ENCODE measurements at places on chromosomes 7 and 10.

- no peak for DNase-seq
Measured at GRCh38 chr7:102068846-102069245, 217.8 kb upstream of the SH2B2 start.

DNA sequence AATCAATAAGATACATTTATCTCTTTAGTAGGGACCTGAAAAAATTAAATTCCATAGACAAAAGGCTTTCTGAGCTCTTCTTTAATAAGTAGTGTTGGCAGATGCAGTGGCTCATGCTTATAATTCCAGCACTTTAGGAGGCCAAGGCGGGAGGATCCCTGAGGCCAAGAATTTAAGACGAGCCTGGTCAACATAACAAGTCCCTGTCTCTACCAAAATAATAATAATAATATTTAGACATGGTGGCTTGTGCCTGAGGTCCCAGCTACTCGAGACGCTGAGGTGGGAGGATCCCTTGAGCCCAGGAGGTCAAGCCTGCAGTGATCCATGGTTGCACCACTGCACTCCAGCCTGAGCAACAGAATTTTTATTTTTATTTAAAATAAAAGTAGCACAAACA is 280.8 kb downstream of the ADK start:
- no peak for DNase-seq

DNA sequence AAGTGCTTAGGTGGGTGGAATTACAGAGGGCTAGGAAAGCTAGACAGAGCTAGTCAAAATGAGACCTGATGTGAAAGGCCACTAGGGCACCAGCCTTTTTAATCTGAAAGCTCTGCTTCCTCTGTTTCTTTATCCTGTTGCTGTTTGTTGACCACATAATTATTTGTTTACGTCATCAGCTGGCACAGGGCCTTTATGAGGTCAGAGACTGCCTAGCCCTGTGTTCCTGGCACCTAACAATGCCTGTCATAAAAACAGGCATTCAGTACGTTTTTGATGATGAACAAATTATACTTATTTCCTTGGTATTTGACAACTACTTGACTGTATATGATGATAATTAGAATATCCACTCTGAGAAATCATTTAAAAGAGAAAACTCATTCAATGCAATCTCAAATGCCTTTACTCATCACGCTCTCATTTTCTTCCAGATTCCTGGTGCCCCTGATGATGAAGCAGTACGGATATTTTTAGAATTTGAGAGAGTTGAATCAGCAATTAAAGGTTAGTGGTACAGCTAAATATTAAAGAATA is 26.0 kb downstream of the RBM17 start:
- no peak for DNase-seq

- no peak for DNase-seq
Measured at GRCh38 chr7:437329-438251, 82.1 kb downstream of the PDGFA start.

DNA sequence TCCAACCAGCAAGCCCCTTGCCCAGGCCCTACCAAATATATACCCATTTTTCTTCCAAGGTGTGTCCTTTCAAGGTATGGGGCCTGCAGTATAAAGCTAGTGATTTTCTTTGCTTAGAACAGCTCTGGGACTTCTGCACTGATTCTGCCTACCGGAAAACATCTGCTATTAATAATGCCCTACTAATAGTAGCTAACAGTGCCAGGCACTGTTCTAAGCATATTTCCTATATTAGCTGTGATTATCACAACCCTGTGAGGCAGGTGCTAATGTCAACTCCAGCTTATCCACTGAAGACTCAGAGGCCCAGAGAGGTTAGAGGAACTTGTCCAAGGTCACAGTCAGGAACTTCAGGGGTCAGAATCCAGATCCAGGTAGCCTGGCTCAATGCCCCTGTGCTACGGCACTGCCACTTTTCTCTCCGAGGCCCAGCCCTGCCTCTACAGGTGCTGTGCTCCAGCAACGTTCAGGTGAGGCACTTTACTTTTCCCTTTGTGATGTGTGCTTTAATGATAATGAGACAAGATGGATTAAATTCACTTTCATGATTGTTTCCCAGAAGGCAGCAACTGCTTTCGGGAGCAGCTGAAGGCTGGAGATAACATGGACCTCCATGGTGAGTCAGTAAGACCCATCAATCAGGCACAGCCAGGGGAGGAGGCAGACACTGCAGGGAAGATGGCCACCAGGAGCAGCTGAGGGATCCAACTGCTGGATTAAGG is 26.7 kb downstream of the TAS2R41 start:
- DNase-seq: no peak

DNA sequence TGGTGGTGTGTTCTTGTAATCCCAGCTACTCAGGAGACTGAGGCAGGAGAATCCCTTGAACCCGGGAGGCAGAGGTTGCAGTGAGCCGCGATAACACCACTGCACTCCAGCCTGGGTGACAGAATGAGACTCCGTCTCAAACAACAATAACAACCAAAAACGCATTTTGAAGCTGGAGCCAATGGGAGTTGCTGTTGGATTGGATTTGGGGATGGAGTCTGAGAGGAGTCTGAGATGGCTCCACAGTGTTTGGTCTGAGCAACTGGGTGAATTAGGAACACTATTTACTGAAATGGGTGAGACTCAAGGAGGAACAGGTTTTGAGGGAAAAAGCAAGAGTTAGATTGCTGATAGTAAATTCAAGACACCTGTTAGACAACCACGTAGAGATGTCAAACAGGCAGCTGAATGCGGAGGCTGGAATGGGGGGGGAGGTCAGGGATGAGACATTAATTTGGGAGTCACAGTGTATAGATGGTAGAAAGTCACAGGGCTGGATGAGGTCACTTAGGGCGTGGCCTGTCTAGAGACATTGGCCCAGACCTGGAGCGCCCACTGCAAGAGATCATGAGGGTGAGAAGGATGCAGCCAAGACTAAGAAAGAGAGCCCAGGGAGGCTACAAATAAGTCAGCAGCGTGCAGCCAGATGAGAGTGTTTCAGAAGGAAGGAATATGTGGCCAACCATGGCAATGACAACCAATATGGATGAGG is 56.4 kb downstream of the CYCS start:
- DNase-seq: no peak

DNA sequence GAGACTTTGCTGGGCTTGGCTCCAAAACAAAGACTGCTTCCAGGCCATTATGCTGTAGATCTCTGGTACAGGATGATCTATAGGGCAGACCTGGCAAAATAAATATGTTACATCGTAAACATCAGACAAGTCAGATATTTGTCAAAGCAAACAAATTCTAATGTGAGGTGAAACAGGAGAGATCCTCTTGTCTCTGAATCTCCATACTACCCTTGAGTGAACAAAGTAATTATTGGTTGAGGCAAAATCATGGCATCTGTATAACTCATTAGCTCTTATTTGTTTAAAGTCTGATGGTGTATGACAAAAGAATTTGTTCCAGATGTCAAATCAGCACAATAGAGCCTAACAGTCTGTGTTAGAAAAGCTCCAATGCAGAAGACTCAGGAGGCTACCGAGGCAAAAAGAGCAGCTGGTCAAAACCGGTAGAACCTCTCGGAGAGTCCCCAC is 1291.5 kb downstream of the TYW1 start:
- no peak for DNase-seq

DNA sequence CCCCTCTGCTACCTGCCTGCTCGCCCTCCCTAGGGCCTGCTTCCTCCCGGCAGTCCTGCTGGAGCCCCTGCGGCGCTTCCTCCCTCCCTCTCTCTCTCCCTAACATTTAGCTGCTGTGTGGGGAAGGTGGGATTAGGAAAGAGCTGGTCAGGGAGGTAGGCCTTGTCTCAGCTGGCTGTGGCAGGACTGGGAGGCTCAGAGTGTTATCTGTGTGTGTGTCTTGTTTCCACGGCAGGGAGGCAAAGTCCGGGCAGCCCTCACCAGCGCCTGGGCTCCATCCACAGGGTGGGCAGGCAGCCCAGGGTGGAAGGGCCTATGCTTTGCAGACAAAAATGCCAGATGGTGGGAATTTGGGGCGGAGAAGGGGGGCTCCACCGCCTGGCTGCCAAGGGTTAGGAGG is 105.7 kb downstream of the RPS24 start:
- no peak for DNase-seq

GRCh38 chr10:97128516-97129154 is 57.1 kb downstream of the SLIT1 start:
- no peak for DNase-seq

- no peak for DNase-seq
Measured at GRCh38 chr10:16690417-16690816, 126.8 kb downstream of the RSU1 start.

DNA sequence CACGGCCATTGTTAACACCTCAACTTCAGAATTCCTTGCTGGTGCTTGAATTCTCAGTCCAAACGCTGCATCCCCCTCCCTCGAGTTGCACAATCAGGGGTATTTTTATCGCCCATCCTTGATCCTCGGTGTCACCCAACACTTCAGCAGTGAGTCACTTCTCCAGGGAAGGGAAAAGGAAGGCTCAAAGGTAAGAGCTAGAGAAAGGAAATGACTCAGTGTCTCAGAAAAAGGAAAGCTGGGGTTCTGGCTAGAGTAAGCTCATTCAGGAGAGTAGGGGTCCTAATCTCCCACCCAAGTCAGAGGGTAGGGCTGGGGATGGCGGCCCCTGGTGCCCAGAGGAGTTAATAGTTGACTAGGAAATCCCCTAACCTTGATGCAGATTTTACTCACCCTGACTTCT is 39.8 kb upstream of the TRIM8 start:
- no peak for DNase-seq

DNA sequence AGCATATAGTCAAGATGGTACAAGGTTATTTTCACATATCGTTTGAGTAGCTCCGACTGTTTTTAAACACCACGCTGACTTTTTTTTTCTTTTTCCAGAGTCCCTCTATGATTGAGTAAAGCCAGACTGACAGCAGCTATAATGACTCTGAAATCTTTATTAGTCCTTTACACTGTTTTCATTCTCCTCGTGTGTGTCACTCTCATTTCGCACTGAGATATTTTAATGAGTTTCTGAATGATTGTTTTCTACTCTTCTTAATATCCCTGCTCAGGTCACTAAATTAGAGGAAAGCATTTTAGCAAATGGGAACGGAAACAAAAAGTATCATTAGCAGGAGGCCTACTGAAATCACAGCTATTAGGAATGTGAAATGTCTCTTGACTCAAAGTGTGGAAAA is 162.3 kb upstream of the MTPN start:
- DNase-seq: no peak

DNA sequence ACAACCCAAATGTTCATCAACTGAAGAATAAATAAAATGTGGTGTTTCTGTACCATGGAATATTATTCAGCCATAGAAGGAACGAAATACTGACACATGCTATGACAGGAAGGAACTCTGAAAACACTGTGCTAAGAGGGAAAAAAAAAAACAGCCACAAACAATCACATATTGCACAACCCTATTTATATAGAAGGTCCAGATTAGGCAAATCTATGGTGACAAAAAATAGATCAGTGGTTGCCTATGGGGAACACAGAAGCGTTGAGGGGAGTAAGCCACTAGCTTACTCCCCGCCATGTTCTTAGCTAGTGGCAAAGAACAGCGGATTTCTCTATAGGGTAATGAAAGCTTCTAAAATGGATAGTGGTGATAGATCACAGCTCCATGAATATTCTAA is 198.4 kb downstream of the TPST1 start:
- no peak for DNase-seq

- DNase-seq: no peak
Measured at GRCh38 chr10:21173802-21174714, 276.9 kb upstream of the NEBL start.

GRCh38 chr7:116122972-116123595 is 87.3 kb upstream of the TES start:
- no peak for DNase-seq

DNA sequence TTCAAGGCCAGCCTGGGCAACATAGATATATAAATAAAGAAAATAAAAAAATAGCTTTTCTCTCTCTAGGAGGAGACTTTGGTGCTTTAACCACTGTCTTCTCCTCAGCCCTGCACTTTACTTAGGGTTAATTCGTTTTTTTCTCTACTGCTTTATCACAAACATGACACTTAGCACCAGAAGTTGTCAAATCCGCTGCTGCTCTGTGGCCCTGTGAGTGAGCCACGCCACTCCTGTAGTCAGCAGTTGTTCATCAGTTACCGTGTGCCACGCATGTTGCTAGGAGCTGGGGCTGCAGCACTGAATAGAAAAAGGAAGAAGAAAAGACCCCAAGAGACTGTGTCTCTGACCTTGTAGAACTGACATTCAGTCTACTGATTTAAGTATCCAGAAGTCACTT is 232.6 kb downstream of the CELF2 start:
- DNase-seq: no peak

DNA sequence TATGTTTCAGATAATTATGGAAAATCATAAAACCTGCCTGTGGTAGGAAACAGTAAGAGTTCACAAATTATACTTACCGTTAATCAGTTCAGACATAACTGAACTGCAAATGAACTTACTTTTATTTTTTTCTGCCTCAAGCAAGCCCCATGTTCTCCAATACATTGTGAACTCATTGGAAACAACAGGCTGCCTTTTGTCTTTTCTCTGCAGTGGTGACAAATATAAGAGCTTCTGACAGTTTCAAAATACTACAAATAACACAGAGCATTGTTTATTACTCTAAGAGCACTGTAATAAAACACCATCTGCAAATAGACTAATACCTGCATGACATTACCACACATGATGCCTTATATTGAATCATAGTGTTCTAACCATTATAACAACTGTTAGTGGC is 94.0 kb upstream of the CDCA7L start:
- no peak for DNase-seq

DNA sequence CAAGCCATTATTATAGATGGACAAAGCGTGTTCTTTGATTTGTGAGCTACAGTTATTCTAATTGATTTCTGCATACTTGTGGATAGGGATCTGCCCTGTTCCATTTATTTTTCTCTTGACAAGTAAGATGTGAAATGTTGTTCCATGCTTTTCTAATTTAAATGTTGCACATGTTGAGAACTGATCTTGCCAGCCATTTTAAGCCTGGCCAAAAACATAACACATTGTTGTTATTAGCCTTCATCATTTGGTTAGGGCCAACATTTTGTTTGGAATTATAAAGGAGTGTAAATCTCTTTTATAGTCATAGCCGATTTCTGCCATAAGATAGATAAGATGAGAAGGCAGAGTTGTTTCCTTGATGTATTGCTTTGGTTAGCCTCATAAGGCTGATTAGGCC is 117.0 kb downstream of the WNT2 start:
- no peak for DNase-seq

DNA sequence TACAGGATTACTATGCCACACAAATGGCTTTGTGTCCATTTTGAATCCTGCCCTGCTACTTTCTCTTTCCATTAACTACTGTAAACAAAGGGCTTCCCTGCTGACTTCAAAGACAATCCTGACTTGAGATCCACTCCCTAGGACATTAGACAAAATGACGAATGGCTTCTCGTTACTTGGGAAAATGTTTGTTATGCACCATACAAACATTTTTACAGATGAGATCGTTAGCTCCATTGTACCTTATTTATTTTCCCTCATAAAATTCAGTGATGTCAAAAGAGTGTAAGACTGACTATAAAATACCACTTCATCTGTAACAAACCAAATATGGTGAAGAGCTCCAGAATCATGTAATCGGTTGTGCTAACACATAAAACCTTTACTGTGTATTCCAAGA is 121.8 kb downstream of the CD36 start:
- DNase-seq: no peak
